ENCODE measurements at places on chromosomes 4 and X.

GRCh38 chr4:38151873-38152272, 191.7 kb downstream of the PTTG2 start:
- DNase-seq, result no peak

GRCh38 chrX:119638725-119639471, 32.7 kb upstream of the NKRF start:
- DNase-seq, result no peak

- no peak for DNase-seq
Observed at GRCh38 chr4:57308301-57308700, 198.1 kb upstream of the IGFBP7 start.

DNA sequence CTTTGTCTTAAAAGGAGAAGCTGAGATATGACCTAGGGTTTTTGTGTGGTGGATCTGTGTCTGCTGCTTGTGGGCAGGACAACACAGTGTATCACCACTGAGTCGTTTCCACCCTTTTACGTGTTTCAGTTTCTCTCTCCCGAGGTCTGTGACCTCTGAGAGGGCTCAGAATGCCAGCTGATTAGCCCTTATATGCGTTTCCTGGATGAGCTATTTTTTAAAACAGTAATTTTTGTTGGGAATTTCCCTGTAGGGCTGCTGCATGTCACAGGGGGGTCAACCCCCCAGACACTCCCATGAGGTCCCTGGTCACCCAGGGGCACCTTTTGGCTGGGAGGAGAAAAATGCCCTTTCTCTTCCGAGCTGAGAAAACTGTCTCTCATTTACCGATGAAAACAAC, 170.4 kb upstream of the CASK start:
- no peak for DNase-seq

GRCh38 chr4:109408711-109409110, 24.9 kb upstream of the SEC24B start:
- DNase-seq, result no peak

DNA sequence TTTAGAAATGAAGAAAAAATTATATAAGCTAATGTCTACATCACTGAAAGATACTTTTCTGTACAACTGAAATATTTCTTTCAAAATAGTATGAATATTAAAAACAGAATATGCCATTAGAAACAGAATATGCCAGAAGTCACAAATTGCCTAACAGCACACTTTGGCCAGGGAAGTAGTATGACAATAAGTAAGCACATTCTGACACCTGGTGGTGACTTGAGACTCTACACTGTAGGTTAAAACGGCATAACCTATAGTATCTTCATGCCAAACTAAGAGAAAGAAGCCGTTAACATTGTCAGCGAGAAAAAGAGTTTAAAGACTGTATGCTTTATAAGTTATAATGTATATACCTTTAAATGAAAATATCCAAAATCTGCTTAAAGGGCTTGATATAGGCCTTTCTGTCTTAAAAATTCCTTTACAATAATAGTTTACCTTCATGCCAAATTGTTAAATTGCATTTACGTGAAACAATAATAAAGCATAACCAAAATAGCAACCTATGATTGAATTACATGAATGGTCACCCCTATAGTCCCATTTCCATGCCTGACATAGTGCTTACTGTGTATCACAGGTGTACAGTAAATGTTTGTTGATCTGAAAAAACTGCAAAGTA, 32.8 kb downstream of the FAM13A start:
- DNase-seq, result peak; percentile 74

DNA sequence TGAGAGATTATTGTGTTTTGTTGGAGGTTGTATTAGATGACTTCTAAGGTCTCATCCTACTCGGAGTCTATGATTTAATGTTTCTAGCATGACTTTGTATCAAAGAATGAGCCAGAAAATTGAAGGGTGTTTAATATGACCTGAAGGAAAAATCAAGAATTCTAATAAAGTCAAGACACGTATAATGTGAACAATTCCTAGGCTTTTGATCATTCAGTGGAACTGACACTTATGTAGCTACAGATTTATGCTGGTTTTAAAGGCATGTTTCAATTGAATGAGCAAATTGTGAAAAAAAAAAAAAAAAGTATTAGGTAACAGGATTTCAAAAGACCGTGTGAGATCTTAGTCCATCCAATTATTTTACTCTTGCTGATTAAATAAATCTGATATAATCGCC, 64.9 kb downstream of the GRID2 start:
- no peak for DNase-seq

DNA sequence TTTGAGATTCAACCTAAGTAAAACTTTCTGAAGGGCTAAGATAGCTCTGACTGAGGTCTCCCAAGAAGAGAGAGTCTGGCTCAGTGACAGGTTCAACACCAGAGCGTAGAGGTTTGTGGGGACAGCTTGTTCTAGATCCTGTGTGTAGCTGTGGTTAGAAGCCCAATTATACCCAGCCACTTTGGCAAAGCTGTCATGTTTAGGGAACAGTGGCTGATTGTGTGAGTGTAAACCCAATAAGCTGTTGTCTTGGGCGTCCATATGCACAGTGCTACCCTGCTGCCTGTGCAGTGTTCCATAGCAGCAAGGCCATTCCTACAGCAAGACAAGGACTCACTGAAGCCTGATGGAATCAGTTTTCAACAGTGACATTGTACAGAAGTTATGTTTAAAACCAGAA, 11.2 kb upstream of the SCRG1 start:
- DNase-seq, result peak; percentile 61

DNA sequence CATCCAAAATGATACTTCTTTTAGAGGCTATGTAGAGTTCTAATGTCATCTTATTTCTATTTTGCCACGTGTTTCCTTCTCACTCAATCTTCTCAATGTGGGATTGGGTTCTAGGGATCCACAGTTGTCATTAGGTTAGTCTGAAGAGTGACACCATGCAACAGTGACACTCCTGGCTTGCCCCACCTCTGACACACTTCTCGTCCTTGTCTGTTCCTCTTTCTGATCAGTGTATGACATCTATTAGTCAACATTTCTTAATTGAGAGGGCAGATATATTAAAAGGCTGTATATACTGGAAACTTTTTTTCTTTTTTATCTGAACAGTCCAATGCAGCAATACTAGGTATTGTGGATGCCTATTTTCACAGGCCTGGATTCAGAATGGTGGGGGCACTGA, 67.6 kb upstream of the GYPA start:
- no peak for DNase-seq

DNA sequence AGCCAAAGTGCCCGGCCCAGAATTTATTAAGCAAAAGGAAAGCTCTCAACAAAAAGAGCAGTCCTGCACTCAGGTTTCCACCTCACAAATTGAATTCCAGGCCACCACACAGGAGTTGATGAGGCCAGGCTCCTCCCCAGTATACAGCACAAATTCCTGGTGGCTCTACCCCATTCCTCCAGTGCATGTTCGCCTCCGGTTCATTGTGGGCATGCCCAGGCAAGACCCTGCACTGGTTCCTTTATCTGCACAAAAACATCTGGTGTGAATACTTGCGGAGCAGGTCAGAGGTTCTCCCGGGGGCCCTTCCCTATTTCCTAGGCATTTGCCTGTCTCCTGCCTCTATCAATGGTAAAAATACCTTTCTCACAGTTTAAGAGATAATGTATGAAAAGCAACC, 195.2 kb upstream of the ANXA10 start:
- no peak for DNase-seq

- no peak for DNase-seq
Observed at GRCh38 chr4:61583696-61584095, 383.6 kb downstream of the ADGRL3 start.

DNA sequence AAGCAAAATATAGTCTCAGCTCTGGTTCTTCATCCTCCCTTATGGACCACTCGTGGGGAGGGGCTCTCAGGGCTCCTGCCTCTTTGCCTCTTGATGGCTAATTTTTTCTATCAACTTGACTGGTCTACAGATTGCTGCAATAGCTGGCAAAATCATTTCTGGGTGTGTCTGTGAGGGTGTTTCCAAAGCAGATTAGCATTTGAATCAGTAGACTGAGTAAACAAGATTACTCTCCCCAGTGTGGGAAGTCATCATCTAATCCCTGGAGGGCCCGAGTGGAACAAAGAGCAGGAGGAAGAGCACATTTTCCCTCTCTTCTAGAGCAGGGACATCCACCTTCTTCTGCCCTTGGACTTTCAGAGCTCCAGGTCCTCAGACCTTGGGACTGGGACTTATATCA, 153.5 kb downstream of the STK32B start:
- DNase-seq, result no peak

DNA sequence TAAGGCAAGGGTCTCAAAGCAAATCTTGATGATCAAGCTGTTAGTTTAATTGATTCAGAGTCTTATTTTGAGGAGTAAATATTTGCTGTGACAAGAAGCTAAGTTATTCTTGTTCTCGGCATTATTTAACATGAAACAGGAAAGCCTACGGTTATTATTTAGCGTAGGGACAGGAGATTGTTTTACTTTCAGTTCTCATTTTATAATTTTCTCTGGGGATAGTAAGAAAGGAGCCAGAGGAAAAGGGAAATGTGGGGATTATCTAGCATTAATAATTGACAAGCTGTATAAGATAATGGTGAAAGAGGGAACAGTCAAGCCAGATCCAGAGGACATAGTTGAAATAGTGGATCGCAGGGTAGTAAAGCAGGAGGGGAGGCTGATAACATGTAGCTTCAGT, 39.7 kb upstream of the PARM1 start:
- no peak for DNase-seq

DNA sequence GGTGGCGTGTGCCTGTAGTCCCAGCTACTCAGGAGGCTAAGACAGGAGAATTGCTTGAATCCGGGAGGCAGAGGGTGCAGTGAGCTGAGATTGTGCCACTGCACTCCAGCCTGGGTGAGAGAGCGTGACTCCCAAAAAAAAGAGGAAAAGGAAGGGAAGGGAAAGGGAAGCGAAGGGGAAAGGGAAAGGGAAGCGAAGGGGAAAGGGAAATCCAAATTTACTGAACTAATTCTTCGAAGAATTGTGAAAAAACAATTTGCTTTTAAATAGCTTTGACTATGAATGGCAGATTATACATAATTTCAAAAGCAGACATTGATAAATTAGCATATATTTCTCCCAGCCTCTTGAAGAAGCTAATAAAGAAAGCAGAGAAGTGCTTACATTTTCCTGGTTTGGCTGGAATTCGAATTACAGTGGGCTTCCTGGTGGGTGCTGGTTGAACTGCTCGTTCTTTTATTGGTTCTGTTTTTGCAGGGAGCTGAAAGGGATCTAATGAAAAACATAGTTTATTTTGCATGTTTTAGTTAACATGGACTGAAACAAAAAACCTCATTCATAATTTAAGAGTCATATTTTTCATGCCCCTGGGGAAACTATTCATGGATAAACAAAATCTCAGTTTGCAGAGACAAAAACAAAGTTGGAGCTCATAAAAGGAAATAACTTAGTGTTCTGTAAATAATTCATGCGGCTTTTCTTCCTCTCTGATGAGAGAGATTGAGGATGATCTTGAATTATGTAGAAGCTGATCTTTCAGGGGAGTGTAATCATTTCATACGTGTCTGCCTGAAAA, 66.0 kb downstream of the RPS3A start:
- no peak for DNase-seq

DNA sequence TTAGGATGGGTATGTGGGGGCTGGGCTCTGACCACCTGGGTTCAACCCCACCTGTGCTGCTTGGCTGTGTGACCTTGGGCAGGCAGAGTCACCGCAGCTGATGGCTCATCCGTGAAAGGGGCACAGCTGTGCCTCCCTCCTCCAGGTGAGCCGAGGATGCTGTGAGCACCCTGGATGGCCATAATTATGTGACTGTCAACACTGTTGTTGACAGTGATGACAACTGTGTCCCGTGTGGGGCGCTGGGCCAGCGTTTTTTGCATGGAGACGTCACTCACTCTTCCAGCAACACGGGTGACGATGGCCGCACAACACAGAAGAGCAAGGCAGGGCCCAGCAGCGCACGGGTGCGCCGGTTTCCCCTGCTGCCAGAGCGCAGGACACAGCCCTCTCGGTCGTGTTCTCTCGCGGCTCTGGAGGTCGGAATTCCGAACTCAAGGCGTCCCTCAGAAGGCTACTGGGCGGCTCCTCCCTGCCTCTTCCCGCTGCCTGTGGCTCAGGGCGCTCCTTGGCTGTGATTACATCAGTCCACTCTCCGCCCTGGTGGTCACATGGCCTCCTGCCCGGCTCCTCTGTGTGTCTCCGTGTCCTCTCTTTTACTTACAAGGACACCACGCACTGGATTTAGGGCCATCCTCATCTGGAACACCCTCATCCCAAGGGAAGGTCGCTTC, 1.3 kb downstream of the SH3TC1 start:
- no peak for DNase-seq

DNA sequence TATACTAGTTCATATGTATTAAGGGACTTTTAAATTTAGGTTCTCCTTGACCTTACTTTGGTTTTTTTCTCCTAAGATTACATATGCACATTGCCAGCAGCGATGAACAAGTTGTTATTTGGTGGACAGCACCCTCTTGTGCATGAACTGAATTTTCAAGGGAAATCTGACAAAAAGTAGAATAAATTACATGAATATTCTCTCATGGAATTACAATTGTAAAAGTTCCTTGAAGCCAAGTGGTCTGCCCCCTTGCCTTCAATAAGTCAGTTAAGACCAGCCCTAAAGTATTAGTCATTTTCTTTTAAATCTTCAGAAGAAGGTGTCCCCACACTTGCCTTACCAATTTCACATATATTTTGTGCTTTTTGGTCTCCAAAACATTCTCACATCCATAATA, 30.7 kb upstream of the SMARCA5 start:
- DNase-seq, result no peak

DNA sequence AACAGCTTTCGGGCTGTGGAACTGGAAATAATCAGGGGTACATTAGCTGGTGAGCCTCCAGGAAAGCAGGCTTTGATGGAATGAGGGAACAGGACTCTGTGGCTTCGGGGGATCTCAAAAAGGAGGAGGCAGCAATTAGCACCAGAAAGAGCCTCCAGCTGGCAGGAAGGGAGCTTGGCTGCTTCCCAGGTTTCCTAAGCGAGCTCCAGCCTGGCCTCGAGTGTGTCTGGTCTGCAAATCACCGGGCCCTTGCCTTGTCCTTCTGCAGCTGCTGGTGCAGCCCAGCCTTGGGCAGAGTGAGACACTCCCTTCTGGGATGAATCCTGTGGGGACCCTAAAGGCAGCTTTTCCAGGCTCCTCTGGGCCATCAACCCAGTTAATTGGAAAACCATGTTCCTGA, 10.7 kb upstream of the PDHA1 start:
- no peak for DNase-seq

DNA sequence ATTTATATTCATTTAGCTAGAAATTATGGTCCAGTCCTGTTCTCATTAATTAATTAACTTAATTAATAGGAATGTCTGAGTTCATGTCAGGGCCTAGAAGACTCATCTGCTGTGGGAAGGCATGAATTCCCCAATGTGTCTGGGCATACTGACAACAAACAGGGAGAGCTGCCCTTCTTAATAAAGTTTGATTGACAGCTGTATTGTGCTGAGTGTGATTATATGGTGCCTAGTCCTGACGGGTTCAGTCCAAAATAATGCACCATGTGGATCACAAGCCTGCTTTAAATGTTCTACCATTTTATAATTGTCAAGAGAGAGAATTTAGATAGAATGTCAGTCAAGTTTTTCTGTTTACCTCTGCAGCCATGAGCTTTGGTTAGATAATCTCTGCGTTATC, 34.6 kb downstream of the ANXA10 start:
- no peak for DNase-seq

- DNase-seq, result no peak
Observed at GRCh38 chr4:184252136-184253071, 34.7 kb upstream of the ENPP6 start.
